ENCODE measurements at places on chromosomes 5 and 9.
A peak's percentile ranks its signal among the peaks of the same experiment; 100 is the strongest.

GRCh38 chr5:1448511-1449011, 3.3 kb upstream of the SLC6A3 start:
- H3K27ac ChIP-seq = no peak overlapping the region
- peaks cover 4% of the 10 kb centered on the region for H3K27me3 ChIP-seq
- H3K4me1 ChIP-seq = peaks cover 17% of the 10 kb centered on the region
- H3K4me3 ChIP-seq = no peak overlapping the region

- peak; percentile 100 for DNase-seq
- H3K4me1 ChIP-seq = peaks cover 37% of the 10 kb centered on the region
- H3K4me3 ChIP-seq = peak within 1 kb of the TSS; percentile 91
- no peaks in the 10 kb centered on the region for H3K27me3 ChIP-seq
- H3K27ac ChIP-seq = peak within 1 kb of the TSS; percentile 88
These were observed at the start of the genes HDAC3 and RELL2 for GRCh38 chr5:141636413-141637122. TSS of gene HDAC3 (minus strand) at chr5:141636849. CDS start at chr5:141636790, 59 bp downstream. TSS of gene RELL2 (plus strand) at chr5:141636997. CDS start at chr5:141638226, 1,229 bp downstream.

DNA sequence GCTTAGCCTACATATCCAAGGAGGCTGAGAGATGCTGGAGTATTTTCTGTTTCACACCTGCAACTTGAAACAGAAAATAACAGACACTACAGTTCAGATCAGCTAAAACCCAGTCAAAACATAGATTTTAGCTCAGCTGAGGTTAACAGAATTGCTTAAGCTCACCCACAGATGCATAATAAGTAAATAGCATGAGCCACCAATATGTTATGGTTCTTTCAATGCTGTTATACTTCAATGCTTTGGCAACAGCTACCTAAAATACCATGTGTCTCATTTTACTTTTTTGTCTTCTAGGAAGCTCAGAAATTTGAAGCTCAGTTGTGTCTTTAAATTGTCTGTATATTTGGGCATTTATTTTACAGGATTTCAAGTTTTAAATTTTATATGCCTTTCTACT, 35.8 kb upstream of the OR13F1 start:
- H3K4me1 ChIP-seq = no peaks in the 10 kb centered on the region
- no peaks in the 10 kb centered on the region for H3K27me3 ChIP-seq
- no peak for DNase-seq
- H3K36me3 ChIP-seq = no peaks in the 10 kb centered on the region
- H3K27ac ChIP-seq = no peak overlapping the region
- no peak overlapping the region for H3K4me3 ChIP-seq

DNA sequence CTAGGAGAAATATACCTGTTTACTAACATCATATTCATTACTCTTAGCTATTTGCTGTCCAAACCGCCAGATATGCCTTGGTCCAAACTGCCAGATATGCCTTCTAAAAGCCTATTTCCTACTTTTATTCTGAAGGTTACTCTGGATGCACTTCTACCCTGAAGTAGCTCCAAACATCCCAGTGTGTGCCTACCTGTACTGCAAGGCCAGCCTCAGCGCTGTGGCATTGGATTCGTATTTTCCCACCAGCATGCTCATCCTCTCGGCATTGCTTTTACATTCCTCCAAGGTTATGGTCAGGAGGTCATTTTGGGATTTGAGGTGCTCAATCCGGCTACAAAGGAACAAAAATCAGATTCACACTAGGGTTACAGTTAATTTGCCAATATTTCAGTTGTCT, 94.3 kb downstream of the DCP2 start:
- DNase-seq = no peak
- no peaks in the 10 kb centered on the region for H3K4me1 ChIP-seq
- H3K27me3 ChIP-seq = no peaks in the 10 kb centered on the region
- peaks cover 9% of the 10 kb centered on the region for H3K36me3 ChIP-seq

- H3K4me3 ChIP-seq = no peak overlapping the region
- no peaks in the 10 kb centered on the region for H3K36me3 ChIP-seq
- no peak overlapping the region for H3K27ac ChIP-seq
- H3K27me3 ChIP-seq = no peaks in the 10 kb centered on the region
- H3K4me1 ChIP-seq = peaks cover 6% of the 10 kb centered on the region
These were observed 561.3 kb upstream of the KLF4 start for GRCh38 chr9:108050894-108051293.

DNA sequence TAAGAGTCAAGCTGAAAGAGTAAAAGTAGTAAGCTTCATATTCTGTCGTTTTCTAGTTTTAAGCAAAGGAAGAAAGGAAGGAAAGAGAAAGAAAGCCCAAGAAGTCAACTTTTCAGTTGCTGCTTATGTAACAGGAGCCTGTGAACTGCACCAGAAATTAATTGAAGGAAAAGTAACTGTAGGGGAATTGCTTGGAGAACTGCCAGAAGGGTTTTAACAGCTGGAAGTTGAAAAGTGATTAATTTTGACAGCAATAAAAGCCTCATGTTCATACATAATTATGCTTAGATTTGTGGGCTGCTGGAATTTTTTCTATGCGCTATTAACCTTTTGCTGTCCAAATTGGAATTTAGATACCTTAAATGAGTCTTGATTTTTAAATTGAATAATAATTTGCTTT, 255.7 kb downstream of the ENC1 start:
- peaks cover 15% of the 10 kb centered on the region for H3K4me1 ChIP-seq
- no peaks in the 10 kb centered on the region for H3K27me3 ChIP-seq
- no peak overlapping the region for H3K4me3 ChIP-seq
- no peak for DNase-seq
- no peak overlapping the region for H3K27ac ChIP-seq

GRCh38 chr5:172370648-172371545, 83.4 kb downstream of the SH3PXD2B start:
- H3K4me1 ChIP-seq = no peaks in the 10 kb centered on the region
- H3K36me3 ChIP-seq = peaks cover 5% of the 10 kb centered on the region
- H3K27me3 ChIP-seq = no peaks in the 10 kb centered on the region
- DNase-seq = no peak

DNA sequence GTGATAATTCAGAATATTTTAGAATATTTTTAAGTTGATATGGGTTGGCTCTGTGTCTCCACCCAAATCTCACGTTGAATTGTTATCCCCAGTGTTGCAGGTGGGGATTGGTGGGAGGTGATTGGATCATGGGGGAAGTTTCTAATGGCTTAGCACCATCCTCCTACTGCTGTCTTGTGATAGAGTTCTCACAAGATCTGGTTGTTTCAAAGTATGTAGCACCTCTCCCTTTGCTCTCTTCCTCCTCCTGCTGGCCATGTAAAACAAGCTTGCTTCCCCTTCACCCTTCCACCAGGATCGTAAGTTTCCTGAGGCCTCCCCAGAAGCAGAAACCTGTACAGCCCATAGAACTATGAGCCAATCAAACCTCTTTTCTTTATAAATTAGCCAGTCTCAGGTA, 214.6 kb upstream of the C9orf72 start:
- H3K27me3 ChIP-seq = no peaks in the 10 kb centered on the region
- H3K27ac ChIP-seq = no peak overlapping the region
- H3K4me1 ChIP-seq = no peaks in the 10 kb centered on the region
- H3K36me3 ChIP-seq = no peaks in the 10 kb centered on the region
- no peak for DNase-seq
